ENCODE measurements at places on chromosomes 4 and X. TPM values are rescaled to one million over a fixed set of nuclear protein-coding genes. Genes with fewer than 3 reads are reported as not detected.

GPR34 gene
- 9.1 TPM for total RNA-seq

GLRA3 gene
- 0.11 TPM for total RNA-seq

DUSP21 gene
- total RNA-seq = not detected

KLF8 gene
- total RNA-seq = 14.5 TPM

CCNI gene
- 342 TPM for total RNA-seq

COX7B2 gene
- not detected for total RNA-seq

KLHL13 gene
- 12.3 TPM for total RNA-seq

TSPAN6 gene
- total RNA-seq = 5.4 TPM

VCX3B gene
- not detected for total RNA-seq

DNA sequence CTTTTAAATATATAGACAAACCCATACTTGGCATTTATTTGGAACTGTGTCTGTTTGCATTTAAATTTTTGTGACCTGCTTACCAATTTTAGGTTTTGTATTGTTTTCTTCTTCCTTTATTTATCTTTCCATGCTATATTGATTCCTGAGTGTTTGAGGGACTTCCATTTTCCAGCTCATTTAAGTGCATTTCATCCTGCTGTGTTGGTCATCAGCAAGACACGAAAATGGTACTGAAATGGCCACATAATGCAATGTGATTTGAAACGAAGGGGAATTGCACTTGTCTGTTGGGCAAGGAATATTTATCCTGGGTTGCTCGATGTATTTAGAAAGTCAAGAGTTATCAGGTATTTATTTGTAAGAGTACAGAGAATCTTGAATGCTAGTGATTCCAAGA lies 524.3 kb upstream of the MAGEB2 start:
- DNase-seq = no peak
- H3K27me3 ChIP-seq = no peaks in the 10 kb centered on the region
- no peak overlapping the region for H3K27ac ChIP-seq

DNA sequence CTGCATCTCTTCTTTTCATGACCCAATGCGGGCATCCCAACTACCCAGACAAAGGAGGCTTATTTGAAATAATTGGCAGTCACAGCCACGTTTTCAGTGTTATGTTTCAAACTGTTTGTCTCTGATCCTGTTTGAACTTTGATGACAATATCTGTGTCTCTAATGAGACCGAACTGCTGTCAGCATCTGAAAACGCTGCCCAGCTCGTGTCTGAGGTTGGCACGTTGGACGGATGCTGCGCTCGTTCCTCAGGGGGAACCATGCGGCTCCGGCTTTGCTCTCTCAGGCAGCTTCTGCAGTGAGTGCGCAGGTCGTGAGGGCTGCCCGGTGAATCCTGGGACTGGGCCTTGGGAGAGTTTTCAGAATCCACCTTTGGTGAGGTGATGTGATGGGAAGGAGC lies 58.4 kb upstream of the SORBS2 start:
- DNase-seq = no peak
- no peak overlapping the region for H3K27ac ChIP-seq
- no peak overlapping the region for H3K4me3 ChIP-seq
- H3K4me1 ChIP-seq = peaks cover 10% of the 10 kb centered on the region

DNA sequence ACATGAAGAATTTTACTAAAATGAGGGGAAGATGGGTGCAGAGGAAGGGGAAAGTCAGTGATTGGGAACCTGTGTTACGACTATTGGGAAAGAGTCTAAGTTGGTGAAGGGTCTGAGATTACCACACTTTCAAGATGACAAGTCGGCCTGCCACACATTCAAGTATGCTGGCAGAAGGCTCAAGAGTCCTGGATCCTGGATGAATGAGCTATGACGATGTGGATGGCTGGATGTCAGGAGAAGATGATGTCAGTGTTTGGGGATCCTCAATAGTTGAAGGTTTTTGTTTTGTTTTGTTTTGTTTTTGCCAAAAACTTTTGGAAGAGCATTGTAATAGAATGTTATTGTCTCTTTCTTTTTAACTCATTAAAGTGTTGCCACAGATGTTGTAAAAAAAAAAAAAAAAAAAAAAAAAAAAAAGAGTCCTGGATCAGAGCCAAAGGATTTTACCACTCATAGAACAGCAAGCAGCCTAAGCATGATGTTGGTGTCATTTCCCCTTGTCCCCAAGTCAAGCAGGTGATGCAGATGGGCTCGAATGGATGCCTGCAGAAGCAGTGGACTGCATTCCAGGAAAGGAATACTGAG lies 120.6 kb downstream of the REELD1 start:
- DNase-seq = no peak
- no peaks in the 10 kb centered on the region for H3K27me3 ChIP-seq
- no peaks in the 10 kb centered on the region for H3K36me3 ChIP-seq
- peaks cover 10% of the 10 kb centered on the region for H3K4me1 ChIP-seq
- no peak overlapping the region for H3K4me3 ChIP-seq
- H3K27ac ChIP-seq = no peak overlapping the region

DNA sequence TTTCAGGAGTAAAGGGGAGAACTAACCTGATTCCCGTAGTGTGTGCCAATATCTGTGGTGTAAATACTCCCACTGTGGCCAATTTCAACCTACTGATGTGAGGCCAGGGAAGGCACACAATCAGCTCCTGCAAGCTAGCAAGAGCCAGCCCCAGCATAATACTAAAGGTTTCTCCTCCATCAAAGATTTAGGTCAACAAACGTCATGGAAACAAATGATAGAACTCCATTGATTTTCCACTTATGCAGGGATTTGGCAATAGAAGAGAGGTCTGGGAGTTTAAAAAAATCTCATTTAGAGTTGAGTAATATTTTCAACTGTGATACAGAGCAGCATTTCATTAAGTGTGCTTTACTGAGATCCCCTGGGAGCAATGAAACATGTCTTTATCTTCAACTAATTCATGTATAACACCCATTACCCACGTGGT lies 15.8 kb upstream of the VEGFD start:
- no peak overlapping the region for H3K4me3 ChIP-seq
- H3K36me3 ChIP-seq = no peaks in the 10 kb centered on the region
- no peaks in the 10 kb centered on the region for H3K4me1 ChIP-seq
- H3K27ac ChIP-seq = no peak overlapping the region
- no peak for DNase-seq

GRCh38 chr4:5052204-5052702 lies 973 bp downstream of the STK32B start:
- peak overlapping the region; percentile 67 for H3K4me3 ChIP-seq
- H3K36me3 ChIP-seq = no peaks in the 10 kb centered on the region
- H3K27ac ChIP-seq = no peak overlapping the region
- H3K27me3 ChIP-seq = no peaks in the 10 kb centered on the region
- peak; percentile 87 for DNase-seq
- H3K4me1 ChIP-seq = peaks cover 20% of the 10 kb centered on the region

DNA sequence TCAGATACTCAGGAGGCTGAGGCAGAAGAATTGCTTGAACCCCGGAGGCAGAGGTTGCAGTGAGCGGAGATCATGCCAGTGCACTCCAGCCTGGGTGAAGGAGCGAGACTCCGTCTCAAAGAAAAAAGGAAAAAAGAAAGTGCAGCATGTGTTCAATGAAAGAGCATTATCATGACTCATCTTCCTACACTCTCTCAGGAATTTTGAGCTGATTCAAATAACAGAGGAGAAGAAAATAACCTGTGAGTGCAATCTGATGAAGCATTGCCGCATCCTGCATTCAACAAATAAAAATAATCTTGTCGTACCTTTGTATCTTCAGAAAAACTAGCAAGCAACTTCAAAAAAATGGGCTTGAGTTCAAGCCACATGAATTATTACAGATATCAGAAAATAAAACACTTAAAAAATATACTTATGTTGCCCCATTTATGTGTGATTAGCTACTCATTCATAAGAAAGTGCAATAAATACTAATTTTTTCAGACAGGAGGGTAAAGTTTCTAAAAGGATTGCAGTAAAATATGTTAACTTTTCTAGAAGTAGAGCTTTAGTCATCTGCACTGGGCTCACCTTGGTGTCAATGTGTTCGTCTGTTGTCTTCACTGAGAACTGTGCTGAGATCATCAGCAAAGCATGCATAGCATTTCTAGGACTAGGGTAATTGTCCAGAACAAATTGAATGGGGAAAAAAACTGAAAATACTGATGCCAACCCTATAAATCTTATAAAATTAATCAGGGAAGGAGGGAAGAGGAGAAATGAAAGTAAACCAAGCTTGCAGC lies 90.4 kb upstream of the VCX3B start:
- H3K27me3 ChIP-seq = no peaks in the 10 kb centered on the region
- no peaks in the 10 kb centered on the region for H3K36me3 ChIP-seq
- H3K27ac ChIP-seq = no peak overlapping the region
- no peak for DNase-seq
- no peak overlapping the region for H3K4me3 ChIP-seq
- no peaks in the 10 kb centered on the region for H3K4me1 ChIP-seq

DNA sequence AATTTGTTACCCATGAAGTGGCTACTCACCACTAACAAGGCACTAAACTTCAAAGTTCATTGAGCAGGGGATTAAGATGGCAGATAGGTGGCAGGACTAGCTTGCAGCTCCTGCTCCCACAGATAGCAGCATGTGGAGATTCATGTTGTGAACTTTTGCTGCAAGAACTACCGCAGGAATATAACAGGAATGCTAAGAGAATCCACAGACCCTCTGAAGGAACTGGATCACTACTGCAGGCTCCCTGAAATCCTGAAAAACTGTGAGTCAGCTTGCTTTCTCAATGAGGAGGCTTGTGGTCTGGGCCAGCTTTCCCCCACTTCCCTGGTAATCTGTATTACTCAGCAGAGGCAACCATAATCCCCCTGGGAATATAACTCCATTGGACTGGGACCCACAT lies 118.5 kb upstream of the VCX2 start:
- no peaks in the 10 kb centered on the region for H3K27me3 ChIP-seq
- no peaks in the 10 kb centered on the region for H3K36me3 ChIP-seq
- no peaks in the 10 kb centered on the region for H3K4me1 ChIP-seq
- no peak for DNase-seq

DNA sequence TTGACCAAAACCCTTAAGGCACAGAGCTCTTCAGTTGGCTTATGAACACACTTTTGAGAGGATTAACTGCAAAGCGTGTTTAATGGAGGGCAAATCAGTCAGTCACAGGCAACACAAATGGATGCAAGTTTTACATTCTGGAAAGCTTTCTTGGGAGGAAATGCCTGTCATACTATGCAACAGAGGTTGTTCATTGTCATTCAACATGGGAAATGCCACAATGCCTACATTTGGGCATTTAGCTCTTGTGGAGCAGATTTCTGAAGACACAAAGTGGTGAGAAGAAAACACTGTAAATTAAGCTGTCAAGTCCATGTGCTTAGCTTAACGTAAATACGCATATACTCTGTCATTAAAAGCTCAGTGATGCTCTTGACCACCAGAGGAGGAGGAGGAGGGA lies 41.1 kb downstream of the CBLL2 start:
- no peaks in the 10 kb centered on the region for H3K27me3 ChIP-seq
- H3K36me3 ChIP-seq = no peaks in the 10 kb centered on the region
- H3K4me1 ChIP-seq = no peaks in the 10 kb centered on the region

- H3K4me3 ChIP-seq = no peak overlapping the region
- no peaks in the 10 kb centered on the region for H3K27me3 ChIP-seq
- H3K4me1 ChIP-seq = peaks cover 5% of the 10 kb centered on the region
- DNase-seq = no peak
- no peaks in the 10 kb centered on the region for H3K36me3 ChIP-seq
These were observed 7.5 kb upstream of the PTCHD1 start for GRCh38 chrX:23327104-23327503.

- DNase-seq = peak; percentile 31
- H3K4me3 ChIP-seq = no peak overlapping the region
- no peaks in the 10 kb centered on the region for H3K36me3 ChIP-seq
These were observed 2.0 kb downstream of the RELL1 start for GRCh38 chr4:37684154-37684553.

GRCh38 chrX:78754917-78755316 lies 7.4 kb downstream of the LPAR4 start:
- DNase-seq = no peak
- H3K36me3 ChIP-seq = no peaks in the 10 kb centered on the region
- no peaks in the 10 kb centered on the region for H3K27me3 ChIP-seq
- no peak overlapping the region for H3K27ac ChIP-seq
- peaks cover 6% of the 10 kb centered on the region for H3K4me1 ChIP-seq
- H3K4me3 ChIP-seq = no peak overlapping the region

DNA sequence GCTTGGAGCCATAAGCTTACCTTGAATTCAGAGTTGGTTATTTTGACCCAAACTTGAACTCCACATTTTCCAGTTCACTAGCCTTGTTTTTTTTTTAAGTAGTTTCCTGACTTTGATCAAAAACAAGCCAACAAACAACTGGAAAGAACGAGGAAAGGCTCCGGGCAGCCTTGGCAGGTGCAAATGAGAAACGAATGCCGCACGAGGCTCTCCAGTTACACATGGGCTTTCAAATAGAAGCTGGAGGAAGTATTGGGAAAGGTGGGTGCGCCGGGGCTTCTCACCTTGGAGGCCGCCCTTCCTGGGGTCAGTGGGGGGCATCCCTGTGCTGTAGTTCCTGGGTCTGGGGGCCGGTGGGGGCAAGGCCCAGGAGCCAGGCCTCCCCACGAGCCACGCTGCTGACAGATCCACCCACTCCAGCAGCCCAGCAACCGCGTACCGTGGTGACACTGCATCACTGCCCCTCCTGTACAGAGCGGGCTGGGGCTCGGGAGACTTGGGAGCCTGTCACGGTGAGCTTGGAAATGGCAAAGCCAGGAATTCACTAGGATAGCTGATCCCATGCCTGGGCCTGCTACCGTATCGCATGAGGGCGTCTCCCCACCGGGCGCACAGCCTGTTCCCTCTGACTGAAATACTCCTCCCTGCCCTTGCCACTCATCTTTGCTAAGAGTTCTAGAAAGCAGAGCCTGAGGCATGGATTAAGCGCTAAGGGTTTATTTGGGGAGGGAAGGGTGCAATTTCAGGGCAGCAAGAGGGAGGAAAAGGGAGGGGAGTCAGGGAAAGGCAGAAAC lies 50.9 kb upstream of the ADRA2C start:
- H3K27me3 ChIP-seq = no peaks in the 10 kb centered on the region
- H3K36me3 ChIP-seq = no peaks in the 10 kb centered on the region
- no peak for DNase-seq
- no peak overlapping the region for H3K27ac ChIP-seq
- no peak overlapping the region for H3K4me3 ChIP-seq

GRCh38 chr4:104826171-104826570 lies 320.5 kb upstream of the TET2 start:
- no peak overlapping the region for H3K4me3 ChIP-seq
- H3K27me3 ChIP-seq = no peaks in the 10 kb centered on the region
- H3K27ac ChIP-seq = no peak overlapping the region
- no peaks in the 10 kb centered on the region for H3K36me3 ChIP-seq
- H3K4me1 ChIP-seq = no peaks in the 10 kb centered on the region

- H3K27ac ChIP-seq = no peak overlapping the region
- no peaks in the 10 kb centered on the region for H3K4me1 ChIP-seq
- no peaks in the 10 kb centered on the region for H3K27me3 ChIP-seq
- no peak for DNase-seq
- no peak overlapping the region for H3K4me3 ChIP-seq
These were observed 8.5 kb upstream of the CCSER1 start for GRCh38 chr4:90118527-90119195.

DNA sequence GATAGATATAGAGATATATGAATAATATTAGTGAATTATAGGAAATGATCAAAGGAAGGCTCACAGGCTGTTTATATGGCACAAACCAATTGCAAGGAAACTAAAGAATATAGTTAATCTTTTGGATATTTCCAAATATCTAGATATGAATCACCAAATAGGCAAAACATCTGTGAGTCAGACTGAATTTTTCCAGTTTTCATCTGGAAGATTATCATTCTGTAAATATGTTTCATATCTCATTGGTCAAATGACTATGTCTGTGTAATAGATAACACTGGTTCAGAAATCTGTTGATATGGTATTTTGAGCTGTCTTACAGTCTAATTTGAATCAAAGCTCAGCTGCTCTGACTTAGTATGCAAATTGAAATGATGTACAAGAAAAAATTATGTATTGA lies 303.6 kb downstream of the FAM133A start:
- no peaks in the 10 kb centered on the region for H3K36me3 ChIP-seq
- H3K4me1 ChIP-seq = no peaks in the 10 kb centered on the region
- no peak overlapping the region for H3K27ac ChIP-seq
- no peak for DNase-seq
